ENCODE measurements at places on chromosomes 7 and 10.

DNA sequence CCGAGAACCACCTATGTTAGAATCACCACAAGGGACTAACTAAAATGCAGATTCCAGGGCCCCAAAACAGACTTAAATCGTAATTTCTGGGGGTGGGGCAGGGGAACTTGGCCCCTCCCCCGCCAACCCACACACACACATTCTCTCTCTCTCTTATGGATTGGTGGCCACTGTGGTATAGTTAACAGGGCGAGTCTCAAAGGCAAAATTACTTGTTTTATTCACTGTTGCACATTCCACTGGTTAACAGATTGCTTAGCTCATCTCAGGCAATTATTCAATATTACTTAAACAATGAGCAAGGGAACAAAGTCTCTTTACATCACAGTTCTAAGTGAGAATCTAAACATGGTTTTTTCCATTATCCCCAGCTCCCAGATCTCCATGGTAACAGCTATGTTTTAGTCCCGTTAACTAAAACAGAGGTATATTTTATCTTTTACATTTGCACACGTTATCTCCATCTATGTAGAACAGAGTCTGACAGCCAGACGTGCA lies 38.5 kb downstream of the IGF2BP3 start:
- DNase-seq, result no peak

GRCh38 chr7:49187543-49188268 lies 263.4 kb downstream of the CDC14C start:
- no peak for DNase-seq

- no peak for DNase-seq
These were observed 155.5 kb upstream of the AHR start for GRCh38 chr7:17142831-17143541.

- no peak for DNase-seq
These were observed 35.3 kb upstream of the DPYSL4 start for GRCh38 chr10:132151286-132151950.

All from stimulated activated naive CD4-positive, alpha-beta T cell (primary cell).